ENCODE measurements at places on chromosomes 4 and X.
A peak's percentile ranks its signal among the peaks of the same experiment; 100 is the strongest.

DNA sequence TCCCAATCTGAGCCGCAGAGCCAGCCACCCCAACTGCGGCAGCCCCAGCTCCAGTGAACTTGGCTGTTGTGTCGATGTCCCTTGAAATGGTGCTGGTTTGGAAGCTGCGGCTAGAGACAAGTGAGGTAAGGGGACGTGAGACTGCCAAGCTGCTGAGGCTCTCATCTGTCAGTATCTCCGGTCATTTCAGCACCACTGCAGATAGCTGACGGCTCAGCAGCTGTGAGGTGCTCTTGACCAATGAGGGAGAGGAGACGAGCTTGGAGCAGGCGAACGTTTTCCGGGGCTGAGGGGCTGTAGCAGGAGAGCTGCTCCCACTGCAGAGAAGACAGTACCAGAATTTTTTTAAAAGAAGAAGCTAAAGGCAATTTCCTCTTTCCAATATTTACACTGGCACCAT lies 175.5 kb upstream of the CASK start:
- no peak for DNase-seq

- DNase-seq: no peak
Observed at GRCh38 chr4:165207016-165207430, 338 bp upstream of the KLHL2 start.

- DNase-seq: no peak
Observed at GRCh38 chrX:130826249-130826648, 76.8 kb downstream of the ENOX2 start.

- DNase-seq: no peak
Observed at GRCh38 chr4:15395311-15395710, 32.5 kb upstream of the C1QTNF7 start.

DNA sequence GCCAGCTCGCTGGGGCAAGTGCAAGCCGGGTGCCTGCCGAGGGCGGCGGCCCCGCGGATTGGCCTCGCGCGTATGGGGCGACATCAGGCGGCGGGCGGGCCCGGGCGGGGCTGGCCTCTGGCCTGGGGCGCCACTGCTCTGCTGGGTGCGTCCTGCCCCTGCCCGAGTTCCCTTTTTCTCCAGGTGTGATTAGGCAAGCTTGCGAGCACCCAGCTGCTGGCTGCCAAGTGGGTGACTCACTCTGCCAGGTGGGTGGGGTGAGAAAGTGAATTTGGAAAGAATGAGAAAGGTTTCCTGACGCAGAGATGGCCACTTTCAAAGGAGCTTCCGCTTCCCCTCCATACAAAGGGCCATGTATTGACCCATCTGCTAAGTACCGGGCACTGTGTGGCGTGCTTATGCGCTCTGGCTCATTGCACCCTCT lies 32.5 kb downstream of the FGFBP1 start:
- peak; percentile 48 for DNase-seq

DNA sequence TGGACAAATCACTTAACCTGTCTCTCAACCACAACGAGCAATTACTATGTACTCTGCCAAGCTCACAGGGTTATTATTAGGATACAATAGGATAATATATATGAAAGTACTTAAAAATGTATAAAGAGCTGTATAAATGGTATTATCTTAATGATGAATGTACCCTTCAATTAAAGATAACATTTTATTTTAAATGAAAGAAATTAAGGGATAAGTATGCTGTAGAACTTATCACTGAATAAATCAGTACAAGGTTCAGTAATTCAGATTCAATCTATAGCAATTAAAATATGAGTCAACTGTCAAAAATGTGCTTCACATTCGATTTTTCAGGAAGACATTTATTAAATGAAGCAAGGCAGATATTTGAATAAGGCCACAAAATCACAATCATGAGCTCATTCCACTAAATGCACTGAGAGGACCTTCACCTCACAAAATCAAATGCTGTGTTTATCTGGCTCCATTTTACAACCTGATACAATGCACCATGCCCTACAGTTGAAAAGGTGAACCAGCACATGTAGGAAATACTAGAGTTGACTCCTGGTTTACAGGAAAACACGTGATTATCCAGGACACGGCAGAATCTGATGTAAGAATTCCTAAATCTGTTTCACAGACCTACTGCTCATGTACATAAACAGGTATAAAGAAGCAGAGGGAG lies 4.4 kb downstream of the LRCH2 start:
- no peak for DNase-seq

DNA sequence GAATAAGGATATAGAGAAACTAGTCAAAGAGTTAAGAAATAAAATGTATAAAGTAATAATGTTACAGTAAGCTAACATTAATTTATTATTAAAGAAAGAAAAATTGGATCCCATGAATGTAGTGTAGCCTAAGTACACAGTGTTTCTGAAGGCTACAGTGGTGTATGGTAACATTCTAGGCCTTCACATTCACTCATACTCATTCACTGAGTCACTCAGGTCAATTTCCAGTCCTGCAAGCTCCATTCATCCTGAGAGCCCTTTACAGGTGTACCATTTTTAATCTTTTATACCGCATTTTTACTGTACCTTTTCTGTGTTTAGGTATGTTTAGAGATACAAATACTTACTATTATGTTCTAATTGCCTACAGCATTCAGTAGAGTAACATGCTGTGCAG lies 120.6 kb upstream of the AGA start:
- no peak for DNase-seq

DNA sequence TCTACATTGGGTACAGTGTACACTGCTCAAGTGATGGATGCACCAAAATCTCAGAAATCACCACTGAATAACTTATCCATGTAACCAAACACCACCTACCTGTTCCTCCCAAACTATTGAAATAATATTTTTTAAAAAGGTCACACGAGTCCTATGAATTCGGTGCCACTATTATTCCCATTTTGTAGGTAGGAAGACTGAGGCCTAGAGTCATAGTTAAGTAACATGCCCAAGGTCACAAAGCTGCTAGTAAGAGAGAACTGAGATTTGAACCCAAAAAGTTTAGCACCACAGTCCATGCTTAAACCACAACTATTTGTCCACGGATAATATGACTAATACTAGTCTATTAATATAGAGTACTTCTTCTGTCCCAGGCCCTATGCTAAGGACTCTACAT lies 2.7 kb downstream of the ARHGEF6 start:
- DNase-seq: no peak

GRCh38 chr4:144411700-144412099 lies 234.3 kb upstream of the HHIP start:
- no peak for DNase-seq

GRCh38 chr4:162274354-162274753 lies 110.6 kb upstream of the FSTL5 start:
- DNase-seq: no peak

DNA sequence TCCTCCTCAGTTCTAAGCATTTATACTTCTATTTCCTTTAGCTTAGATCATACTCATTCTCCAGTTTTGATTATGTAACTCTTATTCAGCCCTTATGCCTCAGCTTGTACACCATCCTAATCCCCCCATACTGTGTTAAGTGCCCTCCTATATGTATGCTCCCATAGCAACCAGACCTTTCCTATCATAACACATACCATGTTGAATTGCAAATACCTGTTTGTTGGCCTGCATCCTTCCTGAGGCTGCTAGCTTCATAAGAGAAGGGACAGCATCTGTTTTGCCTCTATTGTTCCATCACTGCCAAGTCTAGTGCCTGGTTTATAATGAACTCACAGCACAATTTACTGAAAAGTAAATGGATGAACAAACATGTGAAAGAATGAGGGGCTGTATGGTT lies 443.7 kb downstream of the CENPC start:
- DNase-seq: no peak

DNA sequence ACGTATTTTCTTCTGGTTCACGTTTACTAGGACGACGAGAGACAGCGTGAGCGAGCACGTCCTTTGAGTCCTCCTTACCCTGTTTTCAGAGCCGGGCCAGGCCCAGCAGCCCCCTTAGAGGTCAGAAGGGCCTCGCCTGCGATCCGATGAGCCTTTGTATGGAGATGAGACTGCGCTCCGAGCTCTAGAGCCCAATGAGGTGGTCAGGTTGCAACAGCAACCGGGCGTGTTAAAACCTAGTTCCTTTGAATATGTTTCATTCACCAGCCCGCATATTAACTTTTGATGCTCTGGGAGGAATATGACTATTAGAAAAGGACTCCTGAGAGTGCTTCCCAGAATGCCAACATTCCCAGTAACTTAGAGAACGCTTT lies 55.6 kb upstream of the TADA2B start:
- no peak for DNase-seq

DNA sequence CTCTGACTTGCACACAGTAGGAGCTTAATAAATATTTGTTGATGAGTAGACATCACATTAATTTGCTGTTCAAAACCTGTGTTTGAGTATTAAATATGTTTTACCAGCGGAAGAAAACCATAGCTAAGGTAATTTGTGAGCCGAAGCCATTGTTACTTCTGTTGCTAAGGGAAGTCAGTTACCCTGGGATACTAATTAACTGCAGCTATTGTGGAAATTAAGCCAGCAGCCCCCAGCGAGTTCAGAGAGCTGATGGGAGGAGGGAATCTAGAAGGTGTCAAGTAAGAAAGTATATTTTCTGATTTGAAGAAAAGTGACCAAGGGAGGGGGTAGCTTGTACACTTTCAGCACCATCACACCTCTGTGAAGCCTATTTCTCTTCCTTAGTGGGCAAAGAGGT lies 76.7 kb upstream of the IGSF1 start:
- DNase-seq: no peak

- no peak for DNase-seq
Observed at GRCh38 chr4:122783301-122784215, 43.1 kb upstream of the FGF2 start.

- no peak for DNase-seq
Observed at GRCh38 chr4:91127831-91128230, 1000.6 kb downstream of the CCSER1 start.

DNA sequence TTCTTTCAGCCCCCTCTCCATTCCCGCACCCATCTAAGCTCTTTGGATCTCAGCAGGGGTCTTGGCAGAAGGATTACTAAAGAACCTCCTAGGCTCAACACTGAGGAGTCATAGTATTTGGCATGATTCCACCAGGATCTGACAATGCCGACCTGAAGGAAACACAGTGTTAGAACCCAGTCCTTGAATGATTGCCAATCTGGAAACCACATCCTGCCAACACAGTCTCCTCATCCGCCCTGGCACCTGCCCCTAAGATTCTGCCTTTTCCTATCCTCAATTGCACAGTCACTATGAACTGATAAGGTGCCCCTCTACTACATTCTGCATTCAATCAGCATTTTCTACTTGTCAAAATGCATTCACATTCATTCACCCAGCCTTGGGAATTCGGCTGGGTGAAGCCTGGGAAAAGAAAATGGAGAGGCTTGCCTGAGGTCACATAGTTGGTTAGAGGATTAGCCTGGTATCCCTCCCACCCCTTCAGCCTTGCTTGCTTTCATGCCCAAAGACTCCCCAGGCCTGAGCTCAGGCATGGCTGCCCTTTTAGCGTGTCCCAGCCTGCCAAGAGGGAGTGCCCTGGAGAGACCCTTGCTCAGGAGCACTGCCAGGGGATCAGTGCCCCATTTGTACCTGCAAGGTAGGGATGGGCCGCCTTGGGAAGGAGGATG lies 2.2 kb upstream of the CLDN2 start:
- no peak for DNase-seq

- DNase-seq: no peak
Observed at GRCh38 chr4:147749811-147750321, 18.0 kb downstream of the ARHGAP10 start.

DNA sequence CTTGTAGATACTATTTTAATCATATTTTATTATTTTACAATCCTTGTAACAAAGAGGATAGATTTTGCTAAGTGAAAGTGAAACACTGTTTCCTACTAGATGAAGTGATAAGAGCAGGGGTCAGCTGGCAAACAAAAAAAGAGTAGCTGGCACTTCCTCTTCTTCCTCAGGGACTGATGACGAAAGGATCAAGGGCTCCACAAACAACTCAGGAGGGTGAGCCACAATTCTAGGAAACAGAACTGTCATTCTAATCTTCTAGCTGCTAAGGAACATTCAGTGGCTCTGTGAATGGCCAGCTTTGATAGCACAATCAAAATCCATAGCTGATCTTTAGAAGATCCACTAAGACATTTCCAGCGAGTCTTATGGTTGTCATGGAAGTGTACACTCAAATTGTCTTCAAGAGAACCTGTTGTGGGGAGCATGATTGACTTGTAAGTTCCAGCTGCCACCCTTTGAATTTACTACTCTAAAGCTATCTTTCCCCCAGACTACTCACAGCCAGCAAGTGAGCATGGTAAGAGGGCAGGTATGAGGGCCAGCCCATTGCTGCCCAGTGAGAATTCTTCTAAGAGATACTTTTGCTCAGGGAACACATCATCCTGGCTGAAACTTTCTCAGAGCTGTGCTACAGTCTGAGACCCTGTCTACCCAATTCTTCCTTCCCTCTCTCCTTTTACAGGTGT lies 275.7 kb upstream of the RASGEF1B start:
- no peak for DNase-seq

DNA sequence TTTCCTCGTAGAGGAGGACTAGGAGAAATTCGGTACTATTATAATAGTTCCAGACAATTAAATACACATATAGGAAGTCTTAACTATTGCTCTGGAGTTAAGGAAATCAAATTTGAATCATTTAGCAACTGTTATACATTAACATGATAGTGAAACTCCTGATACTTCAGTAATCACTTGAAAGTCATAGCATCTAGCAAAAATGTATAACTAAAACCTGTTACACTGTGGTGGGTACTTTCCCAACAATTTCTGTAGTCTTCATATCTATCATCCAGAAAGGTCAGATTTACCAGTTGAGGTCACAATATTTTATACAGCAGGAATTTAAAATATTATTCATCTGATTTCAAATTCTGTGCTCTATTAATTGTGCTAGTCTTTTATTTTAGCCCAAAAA lies 669.6 kb upstream of the PCDH10 start:
- no peak for DNase-seq

DNA sequence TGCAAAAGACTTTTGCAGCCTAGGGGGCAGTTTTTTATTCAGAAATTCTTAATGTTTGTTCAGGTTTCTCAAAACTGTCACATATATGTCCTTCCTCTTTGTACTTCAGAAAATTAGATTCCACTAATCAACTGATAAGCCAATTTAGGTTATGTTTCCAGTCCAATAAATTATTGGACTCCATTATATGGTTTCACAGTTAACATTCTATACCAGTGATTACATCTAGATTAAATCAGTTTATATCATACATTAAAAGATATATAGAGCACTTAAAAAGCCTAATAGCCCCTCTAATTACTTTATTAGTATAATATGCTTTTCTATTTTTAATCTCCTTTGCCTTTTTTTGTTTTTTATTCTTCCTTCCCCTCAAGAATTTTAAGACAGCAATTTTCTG lies 434.1 kb downstream of the INPP4B start:
- no peak for DNase-seq

- DNase-seq: no peak
Observed at GRCh38 chrX:119266364-119266995, 30.4 kb downstream of the PGRMC1 start.

DNA sequence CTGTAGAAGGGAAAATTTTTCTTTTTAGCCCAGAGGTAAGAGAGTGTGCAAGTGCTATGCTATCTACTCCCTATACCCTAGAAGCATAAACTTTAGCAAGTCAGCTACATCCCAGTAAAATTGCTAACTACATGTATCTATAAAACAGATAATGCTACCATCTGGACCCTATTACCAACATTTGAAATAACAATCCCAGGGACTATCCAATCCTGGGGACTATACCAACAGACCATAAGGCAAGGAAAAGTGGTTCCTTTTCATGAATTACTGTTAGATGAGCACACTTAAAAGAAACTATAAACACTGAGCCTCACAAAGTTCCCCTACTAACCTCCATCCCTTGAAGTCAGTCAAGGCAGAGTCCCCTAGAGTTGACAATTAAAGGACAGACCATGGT lies 213.6 kb upstream of the VEGFC start:
- DNase-seq: no peak
